Small intestine (tissue), 16 donors: ENCODE measurements at places on chromosomes 16 and 17.

- no peak for DNase-seq
These were observed 28.1 kb downstream of the WSCD1 start for GRCh38 chr17:6098050-6098822.

DNA sequence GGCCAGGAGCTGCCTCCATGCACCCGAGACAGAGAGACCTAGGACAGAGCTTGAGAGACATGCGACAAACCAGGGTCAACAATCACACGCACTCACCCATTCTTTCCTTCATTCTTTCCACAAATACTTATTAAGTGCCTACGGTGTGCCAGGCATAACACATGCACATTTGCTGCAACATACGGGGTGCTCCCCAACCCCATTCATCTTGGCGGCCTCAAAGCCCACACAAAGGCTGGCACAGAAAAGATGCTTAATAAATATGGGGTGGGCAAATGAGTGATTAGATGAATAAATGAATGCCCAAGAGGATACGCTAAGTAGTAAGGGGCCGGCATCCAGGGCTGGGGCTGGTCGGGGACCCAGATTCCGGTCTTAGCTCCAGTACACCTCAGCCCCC lies 117.9 kb downstream of the ZNF423 start:
- no peak for DNase-seq

DNA sequence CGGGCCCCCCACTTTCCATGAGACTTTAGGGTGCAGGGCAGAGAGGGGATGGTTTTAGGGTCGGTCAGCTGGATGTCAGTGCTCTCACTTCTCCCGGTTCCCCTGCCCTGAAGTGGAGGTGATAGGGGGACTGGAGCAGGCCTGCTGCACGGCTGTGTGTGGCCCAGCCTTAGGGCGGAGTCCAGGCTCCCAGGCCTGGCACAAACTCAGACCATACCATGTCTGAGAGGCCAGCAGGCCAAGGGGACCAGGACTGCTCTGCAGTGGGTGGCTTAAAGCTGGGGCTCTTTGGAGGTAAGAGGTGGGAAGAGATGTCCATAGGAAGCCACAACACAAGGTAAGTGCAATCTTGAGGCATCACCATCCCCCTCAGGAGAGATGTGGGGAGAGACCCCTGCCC lies 8.3 kb downstream of the TFAP4 start:
- peak; percentile 31 for DNase-seq

DNA sequence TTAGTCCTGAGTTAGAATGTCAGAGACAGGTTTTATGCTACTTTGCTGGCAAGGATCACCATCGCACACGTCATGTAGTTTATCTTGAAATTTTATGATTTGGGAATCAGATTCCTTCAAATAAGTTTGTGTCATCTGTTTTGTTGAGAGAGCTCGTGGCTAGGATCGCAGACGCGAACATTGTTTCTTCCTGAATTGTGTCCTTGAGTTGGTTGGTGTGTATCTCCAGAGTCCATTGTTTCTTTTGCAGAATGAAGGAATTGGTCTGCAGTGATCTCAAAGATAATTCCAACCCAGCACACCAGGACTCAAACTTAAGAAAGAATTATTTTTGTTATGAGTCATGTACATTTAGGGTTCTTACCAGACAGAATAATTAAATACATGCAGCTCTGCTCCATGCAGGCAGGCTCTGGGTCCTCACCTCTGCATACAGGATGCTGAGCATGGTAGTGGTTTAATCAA lies 51.6 kb downstream of the PRKCA start:
- peak; percentile 25 for DNase-seq

DNA sequence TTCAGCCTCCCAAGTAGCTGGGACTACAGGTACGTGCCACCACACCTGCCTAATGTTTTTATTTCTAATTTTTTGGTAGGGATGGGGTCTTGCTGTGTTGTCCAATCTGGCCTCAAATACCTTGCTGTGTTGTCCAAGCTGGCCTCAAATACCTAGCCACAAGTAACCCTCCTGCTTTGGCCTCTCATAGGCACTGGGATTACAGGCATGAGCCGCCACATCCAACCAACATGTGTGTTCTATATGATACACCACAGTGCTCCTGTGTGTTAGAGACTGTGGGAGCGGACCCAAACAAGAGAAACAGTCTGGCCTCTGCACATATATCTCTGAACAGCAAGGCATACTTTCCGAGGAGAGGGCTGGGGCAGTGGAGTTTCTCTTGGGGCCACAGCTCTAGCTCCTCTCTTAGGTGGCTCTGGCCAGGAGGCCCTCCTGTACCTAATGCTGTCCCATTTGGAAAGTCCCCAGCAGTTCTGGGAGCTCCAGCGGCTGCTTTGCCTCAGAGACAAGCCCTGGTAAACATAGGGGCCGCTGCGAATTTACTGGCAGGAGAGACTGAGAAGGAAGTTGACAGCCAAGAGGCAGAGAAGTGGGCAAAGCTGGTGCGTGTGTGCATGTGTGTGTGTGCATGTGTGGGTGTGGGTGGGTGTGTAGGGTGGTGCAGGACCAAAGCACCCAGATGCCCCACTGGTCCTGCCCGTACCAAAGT lies 95.0 kb downstream of the RAB11FIP4 start:
- peak; percentile 48 for DNase-seq

DNA sequence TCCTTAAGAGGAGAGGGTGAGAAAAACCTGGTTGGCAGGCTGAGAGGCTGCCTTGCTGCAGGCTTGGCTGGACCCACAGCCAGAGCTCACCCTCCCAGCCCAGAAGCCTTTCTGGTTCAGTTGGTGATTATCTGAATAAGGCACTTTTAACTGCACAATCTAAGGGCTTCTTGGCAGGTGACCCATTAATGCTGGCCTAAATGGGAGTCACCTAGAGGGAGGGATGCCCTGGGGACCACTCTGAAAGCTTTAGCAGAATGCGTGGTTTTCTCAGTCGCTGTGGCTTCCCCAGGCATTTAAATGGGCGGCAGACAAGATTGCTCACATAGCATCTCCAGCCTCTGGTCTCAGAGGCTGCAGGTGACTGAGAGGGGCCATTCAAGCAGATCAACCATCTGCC lies 33.2 kb upstream of the SHISA9 start:
- no peak for DNase-seq

DNA sequence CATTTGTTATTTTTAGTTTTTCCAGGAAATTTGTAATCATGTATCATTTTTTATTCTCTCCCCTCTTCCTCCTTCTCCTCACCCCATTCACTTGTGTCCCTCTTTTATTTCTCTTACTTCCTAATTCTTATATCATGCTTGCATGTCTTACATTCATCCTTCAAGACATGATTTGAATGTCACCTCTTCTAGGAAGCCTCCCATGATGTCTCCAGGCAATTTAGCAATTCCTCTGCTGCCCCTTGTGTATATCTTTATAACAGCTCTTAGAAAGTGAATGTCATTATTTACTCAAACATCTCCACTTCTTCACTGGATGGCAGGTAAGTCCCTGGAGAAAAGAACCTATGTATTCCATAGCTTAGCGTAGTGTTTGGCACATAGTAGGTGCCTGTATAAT lies 7.8 kb downstream of the HNF1B start:
- DNase-seq, result no peak

DNA sequence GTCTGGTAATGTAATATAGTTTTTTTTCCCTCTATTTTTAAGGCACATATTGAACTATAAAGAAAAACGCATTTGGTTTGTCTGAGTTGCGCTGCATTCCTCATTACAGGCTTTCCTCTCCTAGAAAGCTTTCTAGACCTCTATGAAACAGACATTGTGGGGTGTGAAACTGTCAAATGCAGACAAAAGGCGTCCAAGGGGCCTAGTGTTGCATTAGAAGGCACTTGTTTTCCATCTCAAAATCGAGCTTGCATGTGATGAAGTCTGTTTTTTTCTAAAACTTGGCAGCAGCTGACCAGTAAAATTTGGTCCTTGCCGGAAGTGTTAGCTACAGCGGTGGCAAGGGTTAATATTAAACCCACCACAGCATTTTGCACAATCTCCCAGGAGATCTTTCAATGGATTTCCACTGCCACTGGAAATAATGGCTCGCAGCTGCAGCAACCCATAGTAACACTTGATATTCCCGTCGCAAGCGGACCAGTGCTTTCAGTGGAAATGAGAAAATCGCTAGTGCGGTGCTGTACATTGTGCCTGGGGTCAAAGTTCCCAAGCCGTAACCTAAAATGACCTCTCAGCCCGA lies 602.6 kb downstream of the KCNJ2 start:
- no peak for DNase-seq

DNA sequence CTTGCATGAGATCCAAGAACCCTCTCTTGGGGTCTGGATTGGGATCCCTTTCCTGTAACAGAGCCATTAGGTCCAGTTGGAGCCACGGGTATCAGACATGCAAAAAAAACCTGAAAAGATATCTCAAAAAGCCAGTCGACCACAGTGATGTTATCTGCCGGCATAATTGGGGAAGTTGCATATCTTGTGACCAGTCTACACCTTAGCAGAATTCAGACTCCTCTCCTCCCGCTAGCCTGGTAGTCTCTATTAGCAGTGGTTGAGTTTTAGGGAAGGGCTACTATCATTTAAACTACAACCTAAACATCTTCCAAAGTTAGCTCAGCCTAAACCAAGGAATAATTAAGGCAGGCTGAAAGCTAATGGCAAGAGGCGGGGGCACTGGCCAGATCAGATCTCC lies 16.2 kb upstream of the PSMD7 start:
- DNase-seq, result no peak

GRCh38 chr17:3940965-3941698 lies 23.1 kb downstream of the ATP2A3 start:
- DNase-seq, result no peak

GRCh38 chr17:73628642-73629552 lies 15.3 kb downstream of the SDK2 start:
- peak; percentile 72 for DNase-seq

GRCh38 chr17:75980188-75981018 lies 1.4 kb downstream of the TEN1 start:
- DNase-seq, result no peak

DNA sequence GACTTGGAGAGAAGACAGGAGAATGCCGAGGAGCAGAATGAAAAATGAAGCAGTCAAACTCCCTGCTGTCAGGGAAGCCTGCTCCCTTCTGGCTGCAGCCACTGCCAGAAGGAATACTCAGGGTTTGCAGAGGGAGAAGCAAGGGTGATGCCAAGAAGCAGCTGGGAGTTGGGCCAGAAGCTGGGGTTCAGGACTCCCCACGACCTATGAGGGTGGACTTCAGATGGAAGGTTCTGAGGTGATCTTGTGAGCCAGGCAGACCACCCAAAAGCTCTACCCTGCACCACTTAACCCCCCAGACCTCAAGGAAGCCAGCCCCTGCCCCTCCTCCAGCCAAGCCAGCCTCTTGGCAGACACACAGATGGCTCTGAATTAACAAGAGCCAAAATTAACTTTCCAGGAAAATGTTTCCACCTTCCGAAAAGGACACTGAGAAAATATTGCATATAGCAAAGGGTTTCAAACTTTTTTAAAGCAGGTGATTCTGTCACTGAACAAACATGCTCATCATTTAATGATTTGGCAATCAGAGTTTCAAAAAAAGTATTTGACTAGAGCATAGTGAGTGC lies 126.0 kb upstream of the ERCC4 start:
- DNase-seq, result no peak

DNA sequence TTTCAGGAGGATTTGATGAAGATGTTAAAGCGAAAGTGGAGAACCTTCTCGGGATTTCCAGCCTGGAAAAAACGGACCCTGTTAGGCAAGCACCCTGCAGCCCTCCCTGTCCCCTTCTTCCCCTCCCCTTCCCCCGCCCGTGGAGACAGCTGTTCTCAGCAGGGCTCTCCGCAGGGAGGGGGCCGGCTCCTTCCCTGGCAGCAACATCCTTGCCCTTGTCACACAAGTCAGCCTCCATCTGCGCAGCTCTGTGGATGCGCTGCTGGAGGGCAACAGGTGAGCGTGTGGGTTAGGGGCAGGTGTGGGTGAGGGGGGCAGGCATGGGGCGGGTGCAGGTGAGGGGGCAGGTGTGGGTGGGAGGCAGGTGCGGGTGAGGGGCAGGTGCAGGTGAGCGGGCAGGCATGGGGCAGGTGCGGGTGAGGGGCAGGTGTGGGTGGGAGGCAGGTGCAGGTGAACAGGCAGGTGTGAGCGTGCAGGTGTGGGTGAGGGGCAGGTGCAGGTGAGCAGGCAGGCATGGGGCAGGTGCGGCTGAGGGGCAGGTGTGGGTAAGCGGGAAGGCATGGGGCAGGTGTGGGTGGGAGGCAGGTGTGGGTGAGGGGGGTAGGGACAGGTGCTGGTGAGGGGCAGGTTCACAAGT lies 9.4 kb downstream of the CYBC1 start:
- DNase-seq, result no peak

DNA sequence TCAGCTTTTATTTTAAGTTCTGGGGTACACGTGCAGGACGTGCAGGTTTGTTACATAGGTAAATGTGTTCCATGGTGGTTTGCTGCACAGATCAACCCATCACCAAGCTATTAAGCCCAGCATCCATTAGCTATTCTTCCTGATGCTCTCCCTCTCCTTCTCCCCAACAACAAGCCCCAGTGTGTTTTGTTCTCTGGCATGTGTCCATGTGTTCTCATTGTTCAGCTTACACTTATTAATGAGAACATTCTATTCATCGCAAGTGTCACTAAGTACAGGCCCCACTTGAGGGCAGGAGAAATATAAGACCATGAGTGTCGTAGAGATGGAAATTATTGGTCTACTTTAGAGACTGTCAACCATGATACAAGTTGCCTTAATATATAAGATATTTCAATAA lies 615.1 kb downstream of the CDH8 start:
- DNase-seq, result no peak

DNA sequence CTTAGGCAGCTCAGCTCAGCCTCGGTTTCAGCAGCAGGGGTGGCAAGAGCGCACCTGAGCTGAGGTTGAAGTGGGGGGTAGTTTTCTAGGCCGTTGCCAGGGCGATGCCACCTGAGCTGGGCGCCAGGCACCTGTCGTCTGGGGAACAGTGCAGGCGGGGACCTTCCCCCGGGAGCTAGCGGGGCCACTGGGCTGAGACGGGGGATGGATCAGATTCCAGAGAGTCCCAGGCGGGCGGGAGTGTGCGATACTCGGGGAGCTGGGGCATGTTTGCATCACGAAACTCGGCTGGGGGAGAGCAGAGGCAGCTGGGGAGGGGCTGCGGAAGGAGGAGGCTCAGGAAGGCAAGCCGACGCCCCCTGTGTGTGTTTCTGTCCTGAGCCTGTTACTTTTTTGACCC lies 477 bp upstream of the CLDN9 start:
- peak; percentile 61 for DNase-seq

- DNase-seq, result no peak
These were observed 78.2 kb upstream of the TMEM97 start for GRCh38 chr17:28240688-28241340.

- peak; percentile 96 for DNase-seq
These were observed 23.9 kb downstream of the ZNF213 start for GRCh38 chr16:3158510-3159314.

DNA sequence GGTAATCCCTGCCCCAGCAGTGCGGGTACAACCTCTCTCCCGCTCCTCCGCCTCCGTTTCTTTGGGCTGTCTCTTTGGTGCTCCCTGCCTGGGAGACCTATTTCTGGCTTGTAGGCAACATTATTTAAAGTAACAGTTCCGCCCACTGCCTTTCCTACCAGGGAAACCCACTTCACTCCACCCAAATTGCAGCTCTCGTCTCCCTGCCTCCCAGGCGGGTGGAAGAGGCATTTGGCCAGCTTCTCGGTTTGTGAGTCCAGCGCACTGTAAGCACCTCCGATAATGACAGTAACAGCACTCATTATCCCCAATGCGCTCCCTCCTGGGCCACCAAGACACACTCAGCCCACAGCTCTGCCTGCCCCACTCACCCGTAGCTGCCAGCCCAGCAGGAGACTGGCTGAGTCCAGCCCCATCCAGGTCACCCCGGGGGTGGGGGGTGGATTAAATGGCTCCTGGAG lies 165.1 kb upstream of the CDC42EP4 start:
- DNase-seq, result no peak

GRCh38 chr17:76027159-76027839 lies at the start of gene EVPL:
TSS of gene EVPL (minus strand) at chr17:76027306. CDS start at chr17:76027198, 108 bp downstream.
- peak; percentile 96 for DNase-seq
